Right lobe of liver (tissue), 6 donors: ENCODE measurements at places on chromosomes 2 and 18. TPM values are rescaled to one million over a fixed set of nuclear protein-coding genes. Genes with fewer than 3 reads are reported as not detected.

DNA sequence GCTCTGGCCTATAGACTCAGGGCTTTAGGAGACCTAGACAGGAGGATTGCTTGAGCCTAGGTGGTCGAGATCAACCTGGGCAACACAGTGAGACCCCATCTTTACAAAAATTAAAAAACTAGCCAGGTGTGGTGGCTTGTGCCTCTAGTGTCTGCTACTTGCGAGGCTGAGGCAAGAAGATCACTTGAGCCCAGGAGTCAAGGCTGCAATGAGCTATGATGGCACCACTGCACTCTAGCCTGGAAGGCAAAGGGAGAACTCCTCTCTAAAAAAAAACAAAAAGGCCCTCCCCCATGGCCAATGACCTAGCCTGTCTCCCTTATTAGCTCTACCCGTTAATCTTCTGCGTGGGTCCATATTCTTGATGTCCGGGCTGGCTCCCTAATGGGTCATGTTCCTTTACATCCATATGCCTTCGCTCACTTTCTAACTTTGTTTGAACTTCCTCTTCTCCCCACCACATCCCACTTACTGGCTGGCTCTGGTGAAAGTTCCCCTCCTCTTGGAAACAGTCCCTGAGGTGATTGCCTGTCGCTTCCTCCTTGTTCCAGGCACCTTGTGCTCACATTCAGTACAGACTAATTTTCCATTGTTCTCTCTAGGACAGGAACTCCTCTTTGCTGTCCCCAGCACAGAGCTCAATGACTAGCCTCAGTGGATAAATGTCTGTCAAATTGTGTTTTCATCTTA, 103.0 kb downstream of the AFF3 start:
- DNase-seq: no peak

DNA sequence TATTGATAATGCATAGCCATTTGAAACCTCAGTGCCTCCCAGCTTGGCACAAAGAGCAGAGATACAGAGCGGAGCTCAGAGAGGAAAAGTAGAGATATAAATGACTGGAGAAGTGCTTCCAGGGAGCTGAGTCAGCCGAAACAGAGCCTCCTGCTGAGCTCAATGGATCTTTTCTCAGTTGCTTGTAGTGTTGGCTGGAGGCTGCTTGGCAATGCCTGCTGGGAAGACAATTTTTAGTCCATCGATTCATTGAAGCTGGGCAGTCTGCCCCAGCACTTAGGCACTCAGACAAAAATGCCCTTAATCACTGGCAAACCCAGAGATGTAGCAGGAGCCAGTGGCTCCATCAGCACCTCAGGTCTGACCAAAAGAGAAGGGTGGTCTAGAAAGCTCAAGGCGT, 81.3 kb upstream of the SETBP1 start:
- no peak for DNase-seq

DNA sequence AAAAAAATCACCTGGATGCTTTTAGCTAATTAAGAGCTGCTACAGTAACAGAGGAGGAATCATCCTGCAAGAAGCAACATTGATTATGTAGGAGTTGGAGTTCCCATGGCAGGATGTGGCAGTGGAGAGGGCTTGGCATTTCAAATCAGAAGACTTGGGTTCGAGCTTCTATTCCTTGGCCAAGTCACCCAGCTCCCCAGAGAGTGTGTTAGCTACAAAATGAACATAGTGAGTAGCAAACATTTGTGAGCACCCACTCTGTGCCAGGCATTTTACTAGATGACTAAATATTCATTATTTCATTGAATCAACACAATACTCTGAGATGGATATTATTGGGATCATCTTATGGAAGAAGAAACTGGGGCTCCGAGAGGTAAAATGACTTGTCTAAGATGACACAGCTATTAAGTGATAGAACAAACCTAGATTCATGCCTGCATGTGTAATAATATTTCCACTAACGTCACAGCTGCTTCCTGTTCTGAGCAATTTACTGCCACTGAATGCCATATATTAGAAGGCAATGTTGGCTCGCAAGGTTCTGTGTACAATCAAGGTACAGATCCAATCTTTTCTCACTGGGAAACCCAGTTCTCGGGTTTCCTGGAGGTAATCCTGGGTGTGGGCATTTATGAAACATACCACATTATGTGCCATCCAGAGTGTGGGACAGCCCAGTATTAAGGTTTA, 18.0 kb downstream of the NTSR2 start:
- DNase-seq: no peak

GRCh38 chr2:222025881-222026271, 272.9 kb downstream of the PAX3 start:
- DNase-seq: no peak

DNA sequence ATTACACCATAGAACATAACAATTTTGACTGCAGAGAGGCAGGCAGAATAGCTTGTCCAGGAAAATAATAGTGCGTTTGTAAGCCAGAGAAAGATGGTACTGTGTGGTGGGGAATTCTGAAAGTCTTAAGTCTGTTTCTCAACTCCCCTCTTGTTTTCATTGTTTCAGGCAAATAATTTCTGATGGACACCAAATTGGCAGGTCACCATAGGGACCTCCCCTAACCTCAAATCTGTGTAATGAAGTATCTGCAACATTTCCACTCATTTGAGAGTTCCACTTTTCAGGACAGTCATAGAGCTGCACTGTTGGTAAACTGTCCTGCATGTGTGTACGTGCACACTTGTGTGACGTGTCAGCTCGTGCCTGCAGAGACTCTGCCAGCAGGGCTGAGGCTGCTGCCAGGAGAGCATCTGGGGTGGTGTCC, 195.6 kb downstream of the AGAP1 start:
- no peak for DNase-seq

GRCh38 chr2:175734686-175735085, 267.4 kb downstream of the LNPK start:
- DNase-seq: no peak

GRCh38 chr2:233938676-233939370, 21.6 kb downstream of the TRPM8 start:
- DNase-seq: peak; percentile 65

DNA sequence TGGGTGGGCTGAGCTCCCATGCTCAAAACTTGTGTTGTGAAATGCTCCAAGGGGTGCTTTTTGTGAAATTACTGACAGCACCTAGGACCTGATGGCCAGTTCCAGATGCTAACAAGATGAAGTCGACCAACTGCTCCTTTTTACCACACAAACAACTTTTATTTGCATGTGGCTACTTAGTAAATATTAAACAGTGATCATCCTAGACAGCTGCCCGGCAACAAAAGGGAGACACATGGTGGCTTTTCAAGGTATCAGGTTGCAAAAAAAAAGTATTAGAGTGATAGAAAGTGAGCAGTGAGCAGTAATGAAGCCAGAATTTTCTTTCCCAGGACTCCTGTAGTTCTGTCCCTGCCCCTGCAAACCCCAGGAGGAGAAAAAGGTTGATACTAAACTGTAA, 118.5 kb downstream of the RPIA start:
- no peak for DNase-seq

The CCL20 gene
- total RNA-seq: 0.88 TPM

DNA sequence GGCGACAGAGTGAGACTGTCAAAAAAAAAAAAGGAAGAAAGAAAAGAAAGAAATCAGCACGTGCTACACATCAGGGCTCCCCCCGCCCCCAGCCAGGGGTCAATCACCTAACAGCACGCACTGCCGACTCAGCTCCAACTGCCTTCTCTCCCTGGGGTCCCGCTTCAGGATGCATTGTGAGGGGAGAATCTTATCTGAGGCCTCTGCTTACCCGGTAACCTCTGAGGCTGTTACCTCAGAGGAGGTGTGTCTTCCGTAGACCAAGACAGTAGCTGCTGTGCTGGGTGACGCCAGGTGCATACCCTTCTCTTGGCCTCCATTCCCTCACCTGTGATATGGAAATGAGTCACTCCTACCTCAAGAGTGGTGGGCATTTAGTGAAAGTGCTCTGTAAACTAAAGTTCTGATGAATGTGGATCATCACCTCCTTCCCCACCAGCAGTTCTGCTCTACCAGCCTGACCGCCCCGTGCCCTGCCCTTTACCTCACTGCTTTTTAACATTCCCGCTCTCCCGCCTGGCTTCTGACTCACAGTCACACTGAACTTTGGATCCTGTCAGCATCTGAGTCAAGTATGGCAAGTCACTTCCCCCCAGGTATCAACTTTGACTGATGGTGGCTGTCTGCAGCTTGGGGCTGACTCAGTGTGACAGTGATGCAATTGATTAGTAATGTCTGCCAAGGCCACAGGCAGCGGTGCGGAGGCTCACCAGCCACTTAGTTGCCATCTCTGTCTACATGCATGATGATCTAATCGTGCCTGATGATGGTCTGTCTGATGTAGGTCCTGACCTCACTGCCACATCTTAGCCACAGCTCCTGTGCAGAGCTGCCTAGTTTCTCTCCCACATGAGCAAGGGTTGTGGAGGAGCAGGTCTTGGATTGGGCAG, 20.1 kb downstream of the ARID5A start:
- no peak for DNase-seq

The REG3A gene
- not detected for total RNA-seq
